ENCODE measurements at places on chromosomes 16 and 17. TPM values are rescaled to one million over a fixed set of nuclear protein-coding genes. Genes with fewer than 3 reads are reported as not detected.

SPNS2 gene
- not detected for total RNA-seq

WIPI1 gene
- 33.7 TPM for total RNA-seq

HNF1B gene
- total RNA-seq, result not detected

OSGIN1 gene
- total RNA-seq, result 1.4 TPM

DNA sequence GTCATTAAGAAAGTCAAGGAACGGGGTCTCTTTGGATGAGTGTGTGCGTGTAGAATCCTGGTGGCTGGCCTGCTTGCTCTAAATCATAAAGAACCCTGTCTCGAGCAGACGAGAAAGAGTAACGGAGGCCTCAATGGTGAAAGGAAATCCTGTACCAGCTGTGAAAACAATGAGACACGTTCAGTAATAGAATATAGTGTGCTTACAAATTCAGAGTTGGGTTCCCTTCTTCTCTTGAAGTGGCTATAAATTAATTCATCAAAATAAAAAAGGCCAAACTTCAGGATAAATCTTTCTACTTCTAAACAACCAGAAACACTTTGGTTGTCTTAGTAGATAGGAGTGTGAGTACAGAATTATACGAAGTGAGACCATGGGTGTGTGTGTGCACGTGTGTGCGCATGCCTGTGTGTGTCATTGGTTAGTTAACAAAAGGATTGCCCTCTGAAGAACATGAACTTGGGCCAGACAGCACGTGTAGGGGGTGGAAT, 48.5 kb downstream of the WWOX start:
- no peak for DNase-seq

- DNase-seq, result peak; percentile 25
These were observed 6.8 kb downstream of the CRISPLD2 start for GRCh38 chr16:84826558-84826941.

DNA sequence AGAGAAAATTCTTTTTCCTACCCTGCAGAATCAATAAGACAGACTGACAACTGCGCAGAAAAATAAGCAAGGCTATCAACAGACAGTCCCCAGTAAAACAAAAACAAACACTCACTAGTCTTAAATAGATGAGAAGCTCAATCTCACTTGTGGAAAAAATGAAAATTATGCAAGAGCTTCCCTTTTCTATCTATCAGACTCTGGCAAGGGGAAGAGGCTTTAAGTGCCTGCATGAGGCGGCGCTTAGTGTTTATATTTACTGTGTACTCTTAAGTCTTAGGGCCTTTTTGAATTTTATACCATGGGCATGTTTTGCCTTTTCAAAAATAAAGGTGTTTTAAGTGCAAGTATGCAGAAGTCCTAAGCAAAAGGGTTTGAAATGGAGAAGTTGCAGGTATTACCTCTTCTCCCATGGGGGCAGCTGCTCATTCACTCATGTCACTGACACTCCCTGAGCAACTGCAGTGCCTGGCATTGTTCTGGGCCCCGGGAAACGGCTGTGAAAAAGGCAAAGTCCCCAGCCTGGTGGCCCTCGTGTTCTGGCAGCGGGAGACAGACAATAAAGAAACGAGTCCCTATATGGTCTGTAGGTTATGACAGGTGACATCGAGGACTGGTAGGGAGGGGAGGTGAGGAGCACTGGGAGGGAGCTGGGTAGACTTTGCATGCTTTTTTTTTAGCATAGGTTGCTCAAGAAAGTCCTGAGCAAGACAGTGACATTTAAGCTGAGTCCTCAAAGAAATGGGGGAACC, 35.2 kb downstream of the HSBP1 start:
- no peak for DNase-seq

- no peak for DNase-seq
These were observed 259.0 kb upstream of the ZFHX3 start for GRCh38 chr16:73306901-73307413.
